ENCODE measurements at places on chromosomes 13 and 19.

- DNase-seq = no peak
These were observed 1.6 kb downstream of the RNASEH2B start for GRCh38 chr13:50911081-50911631.

DNA sequence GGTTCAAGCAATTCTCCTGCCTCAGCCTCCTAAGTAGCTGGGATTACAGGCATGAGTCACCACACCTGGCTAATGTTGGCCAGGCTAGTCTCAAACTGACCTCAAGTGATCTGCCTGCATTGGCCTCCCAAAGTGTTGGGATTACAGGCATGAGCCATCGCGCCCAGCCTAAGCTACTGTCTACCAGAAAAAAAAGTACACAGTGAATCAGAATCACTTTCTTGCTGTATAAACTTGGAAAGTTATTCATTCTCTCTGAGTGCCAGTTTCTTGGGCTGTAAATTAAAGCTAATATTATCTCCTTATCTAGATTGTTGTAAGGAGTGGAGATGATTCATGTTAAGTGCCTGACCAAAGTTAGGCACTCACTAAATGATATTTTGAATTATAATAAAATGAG, 242.8 kb downstream of the ENOX1 start:
- DNase-seq = no peak

DNA sequence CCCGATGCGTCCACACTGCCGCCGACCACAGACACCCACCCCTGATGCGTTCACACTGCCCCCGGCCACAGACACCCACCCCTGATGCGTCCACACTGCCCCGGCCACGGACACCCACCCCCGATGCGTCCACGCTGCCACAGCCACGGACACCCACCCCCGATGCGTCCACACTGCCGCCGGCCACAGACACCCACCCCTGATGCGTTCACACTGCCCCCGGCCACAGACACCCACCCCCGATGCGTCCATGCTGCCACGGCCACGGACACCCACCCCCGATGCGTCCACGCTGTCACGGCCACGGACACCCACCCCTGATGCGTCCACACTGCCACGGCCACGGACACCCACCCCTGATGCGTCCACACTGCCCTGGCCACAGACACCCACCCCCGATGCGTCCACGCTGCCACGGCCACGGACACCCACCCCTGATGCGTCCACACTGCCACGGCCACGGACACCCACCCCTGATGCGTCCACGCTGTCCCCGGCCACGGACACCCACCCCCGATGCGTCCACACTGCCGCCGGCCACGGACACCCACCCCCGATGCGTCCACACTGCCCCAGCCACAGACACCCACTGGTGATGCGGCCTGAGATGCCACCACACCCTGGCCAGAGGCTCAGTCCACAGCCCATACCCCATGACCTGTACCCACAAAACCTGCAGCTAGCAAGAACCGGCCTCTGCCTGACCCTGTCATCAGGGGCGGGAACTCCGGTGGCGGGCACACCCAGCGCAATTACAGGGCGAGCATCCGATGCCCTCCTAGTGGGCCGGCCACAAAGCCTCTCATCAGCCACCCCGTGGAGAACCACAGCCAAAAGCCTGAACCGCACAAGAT, 28.4 kb downstream of the RASA3 start:
- DNase-seq = no peak

DNA sequence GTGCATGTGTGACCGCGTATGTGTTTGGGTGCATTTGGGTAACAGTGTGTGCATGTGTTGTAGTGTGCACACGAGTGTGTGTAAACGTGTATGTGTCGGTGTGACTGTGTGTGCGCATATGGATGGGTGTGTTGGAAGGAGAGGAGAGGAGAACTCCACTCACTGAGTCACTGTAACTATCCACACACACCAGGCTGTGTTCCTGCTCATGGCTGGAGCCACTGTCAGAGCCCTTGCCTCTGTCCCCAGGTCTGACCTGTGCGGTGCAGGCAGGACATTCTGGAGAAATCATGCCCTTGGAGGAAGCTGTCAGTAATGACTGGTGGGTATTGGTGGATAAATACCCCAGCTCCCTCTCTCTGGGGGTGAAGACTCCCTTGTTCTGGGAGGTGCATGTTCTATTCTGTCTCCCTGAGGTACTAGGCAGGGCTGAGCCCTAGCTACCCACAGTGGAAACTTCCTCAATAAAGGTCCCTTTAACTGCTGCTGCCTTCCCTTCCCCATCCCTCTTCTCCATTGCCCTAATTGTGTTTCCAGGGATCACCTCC, 48.4 kb downstream of the CYP4F22 start:
- DNase-seq = no peak

DNA sequence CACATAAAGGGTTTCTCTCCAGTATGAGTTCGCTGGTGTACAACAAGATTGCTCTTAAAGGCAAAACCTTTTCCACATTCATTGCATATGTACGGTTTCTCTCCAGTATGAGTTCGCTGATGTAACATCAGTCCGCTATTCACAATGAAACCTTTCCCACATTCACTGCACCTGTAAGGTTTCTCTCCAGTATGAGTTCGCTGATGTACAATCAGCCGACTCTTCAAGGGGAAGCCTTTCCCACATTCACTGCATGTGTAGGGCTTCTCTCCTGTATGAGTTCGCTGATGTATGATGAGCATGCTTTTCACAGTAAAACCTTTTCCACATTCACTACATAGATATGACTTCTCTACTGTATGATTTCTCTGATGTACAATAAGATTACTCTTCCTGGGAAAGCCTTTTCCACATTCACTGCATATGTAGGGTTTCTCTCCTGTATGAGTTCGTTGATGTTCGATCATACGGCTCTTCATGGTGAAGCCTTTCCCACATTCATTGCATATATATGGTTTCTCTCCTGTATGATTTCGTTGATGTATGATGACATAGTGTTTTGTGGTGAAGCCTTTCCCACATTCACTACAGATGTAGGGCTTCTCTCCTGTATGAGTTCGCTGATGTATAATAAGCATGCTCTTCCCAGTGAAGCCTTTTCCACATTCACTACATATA, 6.0 kb upstream of the ZNF614 start:
- DNase-seq = no peak

GRCh38 chr13:21148557-21149258, 27.6 kb downstream of the SKA3 start:
- DNase-seq = no peak

- no peak for DNase-seq
These were observed 147.1 kb downstream of the NUFIP1 start for GRCh38 chr13:44842158-44842557.

Measured in GM04504 (cell line).